ENCODE measurements at places on chromosomes 6 and 20. TPM values are rescaled to one million over a fixed set of nuclear protein-coding genes. Genes with fewer than 3 reads are reported as not detected.

DNA sequence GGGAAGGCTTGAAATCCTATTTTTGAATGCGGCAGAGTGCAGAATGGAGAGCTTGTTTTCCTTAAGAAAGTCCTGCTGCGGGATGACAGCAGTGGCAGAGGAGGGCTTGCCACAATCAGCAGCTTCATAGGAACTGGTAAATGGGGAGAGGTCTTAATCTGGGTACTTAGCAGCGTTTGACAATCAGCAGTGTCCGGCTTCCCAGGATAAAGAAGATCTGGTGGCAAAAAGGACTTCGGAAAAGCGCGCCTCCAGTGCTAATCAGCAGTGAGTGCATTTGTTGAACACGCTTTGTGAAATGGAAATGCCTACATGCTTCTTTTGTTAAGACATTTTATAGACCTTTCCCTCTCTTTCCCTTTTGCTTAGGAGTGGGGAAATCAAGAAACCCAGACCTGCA is 735.7 kb downstream of the QKI start:
- no peak for ATAC-seq

GRCh38 chr20:44448753-44449546 is 26.7 kb upstream of the TTPAL start:
- ATAC-seq, result no peak

DNA sequence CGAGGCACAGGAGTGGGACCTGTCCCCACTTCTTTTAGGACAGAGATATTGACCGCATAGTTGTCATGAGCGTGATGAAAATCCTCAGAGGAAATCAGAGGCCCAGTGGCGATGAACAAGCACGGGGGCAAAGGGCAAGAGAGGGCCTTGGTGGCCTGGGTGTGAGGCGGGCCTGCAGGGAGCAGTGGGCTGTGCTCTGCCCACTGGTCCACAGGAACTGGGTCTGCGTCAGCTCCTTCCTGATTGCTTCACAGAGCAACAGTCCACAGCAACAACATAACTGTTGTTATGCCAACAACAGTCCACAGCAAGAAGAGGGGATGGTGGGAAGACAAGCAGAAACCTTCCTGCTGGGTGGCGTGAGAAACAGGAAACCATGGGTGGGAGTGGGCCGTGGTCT is 335.6 kb downstream of the ZFAND3 start:
- ATAC-seq, result no peak

- ATAC-seq, result no peak
Measured at GRCh38 chr20:58697201-58697866, 4.7 kb downstream of the NPEPL1 start.

DNA sequence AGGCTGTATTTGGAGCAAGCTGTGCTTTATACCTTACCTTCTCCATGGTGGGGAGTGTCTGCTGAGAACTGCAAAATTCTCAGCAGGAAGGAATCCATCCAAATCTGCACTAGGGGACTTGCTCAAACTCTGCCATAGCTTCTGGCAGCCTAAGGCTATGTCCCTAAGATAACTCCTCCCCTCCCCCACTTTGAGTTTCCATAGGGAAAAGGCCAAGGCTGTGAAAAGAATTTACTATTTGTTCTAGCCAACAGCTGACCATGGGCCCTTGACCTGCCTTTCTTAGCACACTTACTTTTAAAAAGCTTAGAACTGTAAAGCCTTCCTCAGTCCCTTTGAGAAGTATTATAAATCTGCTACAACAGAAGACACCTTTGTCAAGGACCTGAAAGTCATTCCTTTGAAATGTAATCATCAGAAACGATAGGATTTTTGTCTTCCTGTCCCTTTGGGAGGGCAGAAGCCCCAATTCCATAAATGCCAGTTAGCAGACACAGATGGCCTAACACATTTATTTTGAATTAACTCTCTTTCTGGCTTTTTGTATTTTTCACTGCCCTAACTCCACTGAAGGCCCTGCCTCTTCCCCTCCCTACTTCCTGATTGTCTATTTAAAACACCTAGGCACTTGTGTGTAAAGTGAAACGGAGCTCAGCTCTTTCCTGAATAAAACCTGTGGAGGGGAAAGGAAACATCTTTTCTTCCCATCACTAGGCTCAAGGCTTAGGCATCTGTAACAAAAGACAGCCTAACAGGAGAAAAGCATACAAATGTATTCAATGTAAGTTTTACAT is 157.1 kb downstream of the AKAP7 start:
- ATAC-seq, result no peak

GRCh38 chr6:136706430-136706829 is 85.8 kb downstream of the MAP3K5 start:
- no peak for ATAC-seq

The TCF21 gene
- not detected for total RNA-seq

DNA sequence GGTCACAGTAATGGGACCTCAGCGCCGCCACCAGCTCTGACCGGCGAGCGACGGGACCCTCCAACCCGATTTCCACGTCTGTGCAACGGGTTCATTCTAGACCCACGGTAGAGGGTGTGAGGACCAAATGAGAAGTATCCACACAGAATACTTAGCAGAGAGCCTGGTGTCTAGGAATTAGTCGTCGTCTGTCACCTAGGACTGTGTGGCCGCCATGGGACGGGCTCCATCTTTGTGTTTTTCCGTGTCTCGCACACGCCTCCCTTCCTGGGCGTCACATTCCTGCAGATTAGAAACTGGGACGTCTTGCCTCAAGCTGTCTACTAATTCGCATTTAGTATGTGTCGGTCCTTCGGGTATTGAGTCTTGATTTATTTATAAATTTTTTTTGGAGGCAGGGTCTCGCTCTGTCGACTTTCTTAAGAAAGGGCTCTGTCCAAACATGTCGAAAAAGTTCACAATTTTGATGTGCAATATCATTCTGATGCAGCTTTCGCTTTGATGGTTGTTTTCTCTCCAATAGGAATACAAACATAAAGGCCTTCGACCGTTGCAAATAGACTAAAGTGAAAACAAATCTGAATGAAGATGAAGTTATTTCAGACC is 563 bp downstream of the MGME1 start:
- peak; percentile 8 for ATAC-seq

The ZBTB9 gene
- total RNA-seq, result 7.1 TPM

- no peak for ATAC-seq
Measured at GRCh38 chr20:16027686-16028085, 545.6 kb downstream of the KIF16B start.

The ZNF334 gene
- total RNA-seq, result 14.0 TPM

GRCh38 chr6:142945446-142946180 is 637 bp upstream of the HIVEP2 start:
- peak; percentile 34 for ATAC-seq

- ATAC-seq, result peak; percentile 26
Measured at GRCh38 chr6:119720160-119720559, 370.6 kb upstream of the MAN1A1 start.

DNA sequence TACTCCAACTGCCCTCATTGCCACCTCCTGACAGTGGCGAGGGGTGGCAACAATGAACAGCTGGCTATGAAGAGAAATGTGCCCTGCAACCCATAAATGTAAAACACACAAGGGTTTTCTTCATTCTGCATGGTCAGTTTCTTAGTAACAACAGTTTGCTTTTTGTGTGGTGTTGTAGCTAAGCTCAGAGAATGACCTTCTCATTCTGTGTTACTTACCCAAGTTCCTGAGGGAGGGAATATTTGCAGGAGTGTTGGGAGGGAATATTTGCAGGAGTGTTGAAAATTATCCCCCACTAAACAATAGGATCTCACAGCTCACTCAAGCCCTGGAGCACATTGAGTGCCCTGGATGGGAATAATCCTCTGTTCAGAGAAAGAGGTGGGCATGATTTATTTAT is 456.4 kb upstream of the CDH4 start:
- no peak for ATAC-seq

GRCh38 chr20:63043348-63044203 is 36.8 kb upstream of the BHLHE23 start:
- ATAC-seq, result no peak

The FAM162B gene
- total RNA-seq, result 0.96 TPM

- ATAC-seq, result peak; percentile 50
Measured at GRCh38 chr20:38032585-38033329, 499 bp downstream of the TTI1 start.

DNA sequence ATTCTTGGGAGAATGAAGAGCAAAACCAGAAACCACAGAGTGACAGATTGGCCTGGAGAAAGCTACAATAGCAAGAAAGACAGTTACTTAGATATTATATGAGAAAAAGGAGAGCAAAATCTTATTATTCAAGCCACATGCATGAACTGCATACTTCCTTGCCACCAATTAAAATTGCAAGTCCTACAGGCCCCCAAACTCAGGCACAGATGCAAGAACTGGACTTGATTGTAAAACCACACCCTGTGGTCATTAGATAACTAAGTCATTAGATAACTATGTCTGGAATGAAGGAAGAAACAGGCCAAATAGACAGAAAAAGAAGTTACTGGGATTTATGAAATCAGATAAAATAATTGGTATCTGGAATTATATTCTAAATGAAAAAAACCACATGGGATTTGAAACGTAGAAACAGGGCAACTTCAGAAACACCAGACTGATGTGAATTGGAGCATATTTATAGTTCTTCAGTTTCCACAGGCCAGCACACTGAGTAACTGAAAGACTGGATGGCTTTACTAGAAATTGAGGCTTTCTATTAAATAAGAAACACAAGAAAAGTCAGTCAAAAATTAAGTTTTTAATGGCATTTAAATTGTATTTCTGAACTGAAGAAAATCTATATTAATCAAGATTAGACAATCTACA is 49.4 kb upstream of the CARMIL1 start:
- no peak for ATAC-seq

DNA sequence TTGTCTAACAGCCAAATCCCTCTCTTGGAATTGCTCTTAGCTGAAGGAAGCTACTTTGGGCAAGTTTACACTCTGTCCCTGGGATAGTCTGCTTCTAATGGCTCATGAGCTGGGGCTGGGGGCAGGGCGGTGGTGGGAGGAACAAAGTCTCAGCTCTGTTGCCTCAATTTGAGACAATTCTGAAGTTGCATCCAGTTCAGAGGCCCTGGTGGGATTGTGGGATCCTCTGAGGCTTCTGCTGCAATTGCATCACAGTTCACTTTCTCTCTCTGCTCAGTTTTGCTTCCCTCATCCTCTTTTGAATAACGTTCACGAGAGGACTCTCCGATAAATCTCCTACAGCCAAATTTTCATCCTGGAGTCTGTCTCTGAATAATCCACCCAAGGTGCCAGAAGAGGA is 440.6 kb upstream of the SLC35B3 start:
- no peak for ATAC-seq

GRCh38 chr20:49629606-49630005 is 61.7 kb upstream of the PTGIS start:
- ATAC-seq, result no peak

DNA sequence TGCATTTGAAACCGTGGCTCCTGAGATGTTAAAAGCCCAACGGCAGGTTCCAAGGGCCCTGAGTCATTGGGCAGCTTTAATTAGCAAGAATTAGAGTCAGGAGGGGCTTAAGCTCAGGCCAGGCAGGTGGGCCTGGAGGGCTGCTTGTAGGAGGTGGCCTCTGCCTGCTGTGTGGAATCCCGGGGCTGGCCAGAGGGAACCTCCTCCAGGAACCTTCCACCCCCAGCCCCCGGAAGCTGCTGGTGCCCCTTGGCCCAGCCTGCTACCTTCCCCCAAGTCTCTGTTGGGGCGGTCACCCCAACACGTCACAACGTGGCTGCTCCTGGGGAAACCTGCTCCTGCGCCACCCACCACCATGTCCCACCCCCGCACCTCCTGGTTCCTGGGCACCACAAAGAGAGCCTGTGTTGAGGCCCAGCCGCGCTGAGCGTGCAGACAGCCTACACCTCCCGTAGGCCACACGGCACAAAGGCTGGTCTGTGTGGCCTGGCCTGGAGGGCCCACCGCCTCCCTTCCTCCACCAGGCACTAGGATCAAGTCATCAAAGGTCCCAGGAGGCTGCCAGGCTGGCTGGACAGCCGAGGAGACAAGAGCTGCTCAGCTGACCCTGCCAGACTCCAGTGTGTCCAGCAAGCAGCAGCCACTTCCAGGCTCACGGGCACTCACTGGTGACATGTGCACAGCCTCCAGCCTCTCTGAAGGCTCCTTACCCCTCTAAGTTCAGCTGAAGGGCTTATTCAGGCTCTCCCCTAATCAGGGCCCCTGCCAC is 86.3 kb downstream of the SNX5 start:
- no peak for ATAC-seq

- no peak for ATAC-seq
Measured at GRCh38 chr6:32969685-32970412, 1.5 kb downstream of the BRD2 start.

GRCh38 chr6:108417027-108417426 is 122.2 kb downstream of the AFG1L start:
- no peak for ATAC-seq

GRCh38 chr6:125792680-125793079 is 1.9 kb downstream of the NCOA7 start:
- ATAC-seq, result no peak
